Activated naive CD4-positive, alpha-beta T cell treated with anti-CD3 and anti-CD28 coated beads, Interleukin-2, amount 10 ng/mL, durations not matched to agents 7 days and 5 days (primary cell): ENCODE measurements at places on chromosomes 2 and 18.
A peak's percentile ranks its signal among the peaks of the same experiment; 100 is the strongest.

GRCh38 chr18:3967359-3968180, 487.5 kb downstream of the DLGAP1 start:
- no peak for DNase-seq

DNA sequence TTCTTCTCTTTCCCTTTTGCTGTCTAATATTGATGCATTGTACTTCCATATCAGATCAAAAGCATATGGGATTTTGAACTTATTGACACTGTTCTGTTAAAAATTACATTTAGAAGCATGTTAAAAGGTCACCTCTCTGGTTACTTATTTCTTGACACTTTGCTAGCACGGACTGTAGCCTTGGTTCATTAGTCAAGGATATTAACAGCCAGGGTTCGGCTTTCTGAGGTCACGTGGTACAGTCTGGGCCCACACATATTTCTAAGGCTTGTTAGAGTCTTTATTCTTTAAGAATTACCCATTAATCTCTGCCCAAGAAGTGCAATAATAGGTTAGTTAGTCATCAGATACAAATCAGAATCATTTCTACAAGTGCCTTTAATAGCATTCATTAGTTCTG, 1035.8 kb upstream of the FANCL start:
- DNase-seq: no peak

GRCh38 chr18:46660957-46661749, 4.1 kb upstream of the LOXHD1 start:
- no peak for DNase-seq

- DNase-seq: no peak
Observed at GRCh38 chr2:213013979-213014378, 137.4 kb downstream of the IKZF2 start.

GRCh38 chr2:237552908-237553307, 13.5 kb upstream of the PRLH start:
- DNase-seq: no peak

DNA sequence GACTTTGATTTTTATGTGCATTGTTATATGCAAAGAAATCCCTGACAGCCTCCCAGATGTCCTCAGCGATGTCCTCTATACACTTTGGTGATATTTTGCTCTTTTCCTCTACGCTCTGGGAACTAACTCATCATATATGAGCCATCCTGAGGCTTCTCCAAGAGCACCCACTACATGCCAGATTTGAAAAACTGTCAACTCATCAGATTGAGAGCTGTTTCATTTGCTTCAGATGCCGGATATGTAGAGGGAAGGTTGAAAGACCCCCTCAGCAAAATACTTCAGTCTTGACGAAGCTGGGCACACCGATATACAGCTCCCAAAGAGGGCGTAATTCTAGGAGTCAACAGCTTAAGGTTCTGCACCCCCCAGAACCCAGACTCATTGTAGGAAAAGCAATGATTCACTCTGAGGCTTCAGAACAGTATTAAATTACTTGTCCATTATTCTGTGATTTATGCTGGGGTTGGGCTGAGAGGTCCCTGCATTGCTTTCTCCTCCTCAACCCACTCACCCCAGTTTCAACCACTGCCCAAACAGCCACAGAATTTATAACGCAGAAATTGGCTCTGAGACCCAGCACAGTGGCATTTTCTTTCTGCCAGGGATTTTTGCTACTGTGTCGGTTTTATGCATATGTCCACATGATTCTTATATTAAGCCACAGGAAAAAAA, 341.8 kb downstream of the ALK start:
- DNase-seq: no peak

DNA sequence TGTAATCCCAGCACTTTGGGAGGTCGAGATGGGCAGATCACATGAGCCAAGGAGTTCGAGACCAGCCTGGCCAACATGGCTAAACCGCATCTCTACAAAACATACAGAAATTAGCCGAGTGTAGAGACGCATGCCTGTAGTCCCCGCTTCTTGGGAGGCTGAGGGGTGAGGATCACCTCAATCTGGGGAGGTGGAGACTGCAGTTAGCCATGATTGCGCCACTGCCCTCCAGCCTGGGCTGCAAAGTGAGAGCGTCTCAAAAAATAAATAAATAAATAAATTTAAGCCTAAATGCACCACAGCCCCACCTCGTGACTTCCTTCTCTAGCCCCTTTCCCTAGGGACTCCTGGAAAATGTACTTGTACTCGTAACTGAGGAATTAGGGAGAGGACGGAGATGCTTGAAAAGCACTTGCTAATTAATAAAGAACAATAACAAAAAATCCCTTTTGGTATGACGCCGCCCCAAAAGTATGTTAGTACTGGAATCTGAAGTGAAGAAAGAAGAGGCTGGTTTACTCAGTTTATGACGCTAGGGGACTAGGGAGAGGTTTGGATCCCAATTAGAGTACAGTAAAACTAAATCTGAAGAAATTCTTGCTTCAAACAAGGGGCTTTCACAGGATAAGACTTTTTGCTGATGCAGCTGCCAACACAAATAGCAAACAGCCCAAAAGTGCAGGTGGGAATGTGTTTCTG, 887 bp upstream of the ZNF396 start:
- no peak for DNase-seq

DNA sequence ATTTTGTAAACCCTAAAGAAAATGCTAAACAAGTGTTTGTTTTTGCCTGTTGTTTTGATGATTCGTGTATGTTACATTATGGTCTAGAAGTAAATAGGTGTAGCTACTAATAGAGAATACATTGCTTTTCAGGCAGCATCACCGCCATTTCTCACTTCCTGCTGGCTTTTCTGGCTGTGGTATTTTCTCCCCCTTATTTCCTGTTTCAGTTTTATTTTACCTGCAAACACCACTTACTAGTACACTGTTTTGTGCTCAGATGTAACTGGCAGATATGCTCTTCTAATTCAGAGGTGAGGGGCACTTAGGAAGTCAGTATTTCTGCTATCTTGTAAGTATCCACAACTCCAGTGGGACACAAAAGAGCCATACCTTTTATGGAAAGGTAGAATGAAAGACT, 38.1 kb upstream of the SLC3A1 start:
- peak; percentile 58 for DNase-seq

DNA sequence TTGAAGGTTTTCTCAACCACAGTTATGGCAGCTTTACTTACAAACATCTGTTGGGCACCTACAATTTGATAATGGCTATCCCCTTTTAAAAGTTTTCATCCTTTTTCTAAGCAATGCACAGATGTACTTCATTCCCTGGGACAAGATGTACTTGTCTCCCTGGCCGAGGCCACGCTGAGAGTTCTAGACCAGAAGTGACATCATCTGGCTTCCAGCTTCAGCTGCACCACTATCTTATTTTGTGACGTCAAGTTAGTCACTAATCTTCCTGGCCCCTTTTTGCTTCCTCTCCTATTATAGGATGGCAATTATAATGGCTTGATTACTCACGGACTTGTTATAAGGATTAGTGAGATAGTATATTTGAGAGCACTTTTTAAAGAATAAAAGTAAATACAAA, 386.4 kb downstream of the BCL11A start:
- DNase-seq: no peak

DNA sequence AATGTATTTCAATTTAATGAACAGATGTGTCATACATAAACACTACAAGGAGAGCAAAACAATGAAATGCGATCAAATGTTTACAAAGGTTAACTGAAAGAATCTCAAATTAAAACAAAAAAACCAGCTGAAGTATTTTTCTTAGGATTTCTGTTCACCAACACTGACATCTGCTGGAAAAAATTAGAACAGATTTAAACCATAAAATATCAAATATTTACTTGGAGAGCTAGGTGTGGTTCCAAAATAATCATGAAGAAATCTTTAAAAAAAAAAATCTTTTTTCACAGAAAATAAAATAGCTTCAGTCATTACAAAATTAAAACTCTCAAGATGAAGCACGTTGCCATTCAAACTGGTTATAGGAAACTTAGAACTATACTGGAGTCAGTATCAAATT, 13.8 kb downstream of the MMADHC start:
- DNase-seq: no peak

DNA sequence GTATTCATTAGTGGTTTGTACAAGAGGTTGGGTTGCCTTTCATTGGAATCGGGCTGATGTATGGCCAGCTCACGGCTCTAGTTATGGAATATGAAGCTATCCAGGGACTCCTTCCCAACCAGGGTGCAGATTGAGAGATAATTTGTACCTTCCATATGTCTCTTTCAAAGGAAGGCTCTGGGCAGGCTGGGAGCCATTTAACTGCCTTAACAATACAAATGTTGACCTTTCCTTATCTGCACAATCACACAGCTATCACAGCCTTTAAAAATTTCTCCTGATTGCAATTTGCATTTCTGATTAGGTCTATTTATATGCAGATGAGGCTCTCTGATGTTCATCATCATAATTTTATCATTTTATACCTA, 58.7 kb downstream of the MYO3B start:
- DNase-seq: no peak

DNA sequence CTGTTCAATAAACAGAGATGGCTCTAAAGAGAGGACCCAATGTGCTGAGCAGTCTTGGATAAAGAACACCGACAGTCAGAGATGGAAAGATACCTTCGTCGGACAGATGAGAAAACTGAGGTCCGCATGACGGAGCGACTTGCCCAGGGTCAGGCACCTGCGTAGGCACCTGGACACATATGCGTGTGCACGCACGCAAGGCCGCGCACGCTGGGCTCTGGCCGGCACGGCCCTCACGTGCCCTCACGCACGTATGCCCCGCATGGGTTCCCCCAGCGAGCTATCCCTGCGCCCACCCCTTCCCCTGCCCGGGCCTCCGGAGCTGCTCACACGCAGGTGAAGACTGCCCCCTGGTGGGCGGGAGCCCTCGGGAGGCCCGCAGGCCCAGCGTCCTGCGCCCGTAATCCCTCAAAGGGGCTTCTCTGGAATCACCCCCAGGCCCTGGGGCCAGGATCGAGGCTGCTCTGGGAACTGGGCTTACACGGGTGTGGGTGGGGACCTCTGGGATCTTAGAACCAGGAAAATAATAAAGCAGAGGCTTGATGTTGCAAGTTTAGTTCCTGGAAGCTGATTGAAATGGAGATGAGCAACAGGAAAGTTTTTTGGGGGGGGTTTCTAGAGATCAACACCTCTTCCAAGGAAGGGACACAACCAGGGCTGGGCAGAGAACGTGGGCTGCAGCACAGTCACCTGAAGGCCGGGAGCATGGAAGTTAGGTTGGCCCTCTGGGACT, 246.3 kb downstream of the TNS1 start:
- DNase-seq: peak; percentile 72

GRCh38 chr2:151334082-151334815, 23.1 kb upstream of the TNFAIP6 start:
- DNase-seq: no peak

GRCh38 chr2:178891265-178891958, 84.2 kb upstream of the TTN start:
- peak; percentile 79 for DNase-seq

- DNase-seq: no peak
Observed at GRCh38 chr2:205161156-205161839, 521.0 kb upstream of the NRP2 start.

DNA sequence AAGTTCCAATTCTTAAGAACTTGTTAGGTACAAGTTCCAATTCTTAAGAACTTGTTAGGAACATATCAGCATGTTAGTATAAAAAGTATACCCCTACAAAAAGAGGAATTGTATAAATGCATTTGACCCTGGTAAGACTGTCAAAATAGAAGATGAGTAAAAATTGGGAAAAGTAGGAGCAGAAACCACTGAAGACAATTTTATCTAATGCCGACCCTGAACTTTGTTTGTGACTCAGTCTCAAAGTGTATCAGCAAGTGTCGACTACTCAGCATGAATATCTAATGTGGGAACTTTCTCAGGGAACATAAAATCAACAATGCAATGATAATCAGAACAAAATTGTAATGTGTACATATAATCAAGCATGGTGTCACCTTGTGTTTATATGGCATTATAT, 583 bp upstream of the CD226 start:
- no peak for DNase-seq

GRCh38 chr2:11305338-11305737, 39.1 kb downstream of the ROCK2 start:
- DNase-seq: no peak

DNA sequence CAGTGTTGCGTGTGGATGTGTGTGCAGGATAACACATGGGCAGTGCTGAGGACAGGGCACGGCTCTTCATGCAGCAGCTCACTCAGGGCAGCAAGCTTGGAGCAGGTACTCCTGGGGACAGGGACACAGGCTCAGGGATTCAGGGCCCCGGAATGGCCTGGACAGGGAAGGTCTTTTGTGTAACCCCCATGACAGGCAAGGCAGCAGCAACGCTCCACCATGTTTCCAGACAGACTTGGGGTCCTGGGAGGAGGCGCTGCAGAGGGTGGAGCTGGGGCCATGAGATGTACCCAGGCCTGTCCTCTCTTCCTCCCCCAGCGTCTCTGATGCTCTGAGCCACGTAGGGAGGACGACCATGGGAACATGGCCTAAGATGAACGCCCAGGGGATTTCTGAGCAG, 58.3 kb downstream of the ADNP2 start:
- DNase-seq: no peak

DNA sequence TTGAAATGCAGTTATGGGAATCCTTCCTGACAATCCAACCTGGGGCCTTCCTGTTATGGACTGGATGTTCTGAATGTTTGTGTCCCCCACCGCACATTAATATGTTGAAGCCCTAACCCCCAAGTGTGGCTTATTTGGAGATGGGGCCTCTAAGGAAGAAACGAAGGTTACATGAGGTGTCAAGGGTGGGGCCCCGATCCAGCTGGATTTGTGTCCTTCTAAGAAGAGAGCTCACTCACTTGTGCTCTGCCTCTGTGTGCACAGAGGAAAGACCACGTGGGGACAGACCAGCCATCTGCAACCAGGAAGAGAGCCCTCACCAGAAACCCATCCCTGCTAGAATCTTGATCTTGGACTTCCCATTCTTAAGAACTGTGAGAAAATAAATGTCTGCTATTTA, 44.4 kb downstream of the MAP3K19 start:
- no peak for DNase-seq

DNA sequence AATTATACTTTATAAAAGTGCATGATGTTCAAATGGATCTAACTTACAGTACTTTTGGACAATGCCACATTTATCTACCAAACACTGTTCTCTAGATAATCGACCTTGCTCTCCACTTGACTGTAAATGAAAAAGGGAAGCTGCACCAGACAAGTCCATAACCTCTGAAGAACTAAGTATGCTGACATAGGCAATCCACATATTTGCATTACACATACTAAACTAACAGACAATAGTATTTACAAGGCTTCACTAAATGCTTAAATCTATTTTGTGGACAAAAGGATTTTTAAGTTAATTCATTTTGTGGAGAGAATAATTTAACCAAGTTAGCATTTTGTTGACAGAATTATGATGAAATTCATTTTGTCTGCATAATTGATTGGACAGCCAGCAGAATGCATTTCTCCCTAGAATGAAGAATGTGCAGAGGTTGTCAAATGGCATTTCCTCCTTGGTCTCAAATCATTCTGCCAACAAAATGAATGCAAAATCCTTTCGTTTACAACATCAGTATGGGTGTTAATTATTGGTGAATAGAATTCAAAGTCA, 520.9 kb downstream of the CPS1 start:
- no peak for DNase-seq
